Pons (tissue), 1 donor: ENCODE measurements at places on chromosomes 7 and 10.

DNA sequence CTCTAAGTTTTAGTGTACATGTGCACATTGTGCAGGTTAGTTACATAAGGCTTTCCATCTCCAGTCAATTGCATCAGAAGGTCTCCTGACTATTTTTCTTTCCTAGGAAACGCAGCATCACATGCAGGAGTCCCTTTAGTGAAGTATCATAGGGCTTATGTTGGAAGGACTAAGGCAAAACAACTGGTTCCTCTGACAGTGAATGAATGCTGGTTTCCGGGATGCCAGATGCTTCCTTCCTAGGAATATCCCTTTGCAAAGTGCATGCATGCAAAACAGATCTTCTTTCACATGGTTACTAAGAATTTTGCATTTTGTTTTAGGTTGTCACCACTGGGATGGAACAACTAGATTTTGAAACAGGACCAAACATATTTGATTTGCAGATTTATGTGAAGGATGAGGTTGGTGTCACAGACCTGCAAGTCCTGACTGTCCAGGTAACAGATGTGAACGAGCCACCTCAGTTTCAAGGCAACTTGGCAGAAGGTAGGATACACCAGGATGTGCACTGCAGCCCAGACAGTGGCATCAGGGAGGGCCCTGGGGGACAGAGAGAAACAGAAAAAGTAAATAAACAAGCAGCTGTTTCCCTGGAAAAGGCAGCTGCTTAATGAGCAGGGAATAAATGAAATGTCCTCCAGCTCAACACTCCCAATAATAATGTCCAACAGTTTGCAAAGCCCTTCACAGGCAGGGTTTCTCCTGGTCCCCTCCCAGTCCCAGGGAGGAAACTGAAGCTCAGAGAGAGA lies 17.8 kb downstream of the CDHR3 start:
- no peak for DNase-seq

GRCh38 chr10:88169037-88169319 lies 305.6 kb downstream of the PTEN start:
- no peak for DNase-seq

GRCh38 chr7:142789441-142789840 lies 18.7 kb downstream of the PRSS2 start:
- no peak for DNase-seq

- DNase-seq, result peak; percentile 56
These were observed 39.2 kb upstream of the GSAP start for GRCh38 chr7:77455321-77455720.

GRCh38 chr10:1195828-1196227 lies 139.6 kb downstream of the WDR37 start:
- DNase-seq, result no peak

- DNase-seq, result no peak
These were observed 37.0 kb downstream of the GPR37 start for GRCh38 chr7:124728610-124729009.

DNA sequence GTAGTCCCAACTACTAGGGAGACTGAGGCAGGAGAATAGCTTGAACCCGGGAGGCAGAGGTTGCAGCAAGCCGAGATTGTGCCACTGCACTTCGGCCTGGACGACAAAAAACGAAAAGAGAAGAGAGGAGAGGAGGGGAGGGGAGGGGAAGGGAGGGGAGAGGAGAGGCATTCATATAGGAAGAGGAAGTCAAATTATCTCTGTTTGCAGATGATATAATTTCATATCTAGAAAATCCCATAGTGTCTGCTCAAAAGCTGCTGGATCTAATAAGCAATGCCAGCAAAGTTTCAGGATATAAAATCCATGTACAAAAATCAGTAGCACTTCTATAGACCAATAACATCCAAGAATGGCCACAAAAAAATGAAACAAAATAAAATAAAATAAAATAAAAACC lies 120.3 kb downstream of the LMBR1 start:
- no peak for DNase-seq

DNA sequence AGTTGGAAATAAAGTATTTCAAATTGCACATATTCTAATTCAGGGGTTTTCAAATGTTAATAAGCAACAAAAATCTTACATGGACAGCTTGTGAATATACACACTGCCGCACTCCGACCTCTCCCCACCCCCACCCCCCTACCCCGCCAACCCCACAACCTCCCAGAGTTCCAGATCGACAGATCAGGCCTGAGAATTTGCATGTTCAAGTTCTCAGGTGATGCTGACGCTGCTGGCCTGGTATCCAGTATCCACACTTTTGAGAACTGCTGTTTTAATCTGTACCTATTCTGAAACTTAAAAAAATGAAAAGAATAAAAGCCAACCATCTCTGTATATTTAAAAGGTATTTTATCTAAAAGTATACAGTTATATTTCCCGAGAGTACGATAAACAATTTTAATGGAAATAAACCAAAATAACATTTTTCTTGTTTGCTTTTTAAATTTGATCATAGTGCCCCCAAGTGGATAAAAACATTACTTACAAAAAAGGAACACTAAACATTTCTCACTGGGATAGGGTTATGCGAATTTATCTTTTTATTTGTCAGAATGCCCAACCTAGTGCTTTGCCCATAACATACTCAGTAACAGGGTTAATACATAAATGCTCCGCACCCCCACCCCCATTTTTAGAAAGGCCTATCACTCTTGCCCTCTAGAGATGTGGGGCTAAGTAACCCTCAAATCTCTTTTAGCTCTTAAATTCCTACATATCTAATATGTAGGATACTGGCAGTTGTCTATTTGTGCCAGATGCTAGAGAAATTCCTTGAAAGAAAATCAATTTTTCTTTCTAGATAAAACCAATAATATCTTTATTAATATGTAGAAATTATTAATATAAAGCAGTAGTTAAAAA lies 166.3 kb downstream of the RNF133 start:
- peak; percentile 26 for DNase-seq

- no peak for DNase-seq
These were observed 33.2 kb downstream of the DYDC1 start for GRCh38 chr10:80323311-80323710.

GRCh38 chr7:7438851-7439250 lies 96.8 kb downstream of the COL28A1 start:
- DNase-seq, result no peak

DNA sequence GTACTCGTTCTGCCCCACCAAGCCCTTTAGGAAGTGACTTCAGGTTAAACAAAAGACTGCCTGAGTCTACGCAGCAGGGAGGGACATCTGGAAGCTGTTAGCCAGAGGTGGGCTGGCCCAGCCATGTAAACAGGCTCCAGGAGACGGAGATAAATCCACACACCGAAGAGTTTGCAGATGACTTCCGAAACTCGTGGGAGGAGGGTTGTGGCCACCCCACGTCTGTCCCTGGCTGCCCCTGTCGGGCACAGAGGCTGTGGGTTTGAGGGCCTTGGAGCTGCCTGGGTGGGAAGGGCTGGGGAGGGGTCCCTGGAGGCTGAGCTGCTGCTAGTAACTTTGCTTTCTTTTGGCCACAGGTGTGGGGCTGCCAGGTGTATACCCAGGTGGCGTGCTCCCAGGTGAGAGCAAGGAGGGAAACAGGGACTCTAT lies 15.6 kb downstream of the ELN start:
- DNase-seq, result no peak

- no peak for DNase-seq
These were observed 160.7 kb downstream of the ZEB1 start for GRCh38 chr10:31479752-31480151.

GRCh38 chr7:118094044-118094443 lies 89.9 kb upstream of the LSM8 start:
- no peak for DNase-seq
